HFFc6 (cell line): ENCODE measurements at places on chromosomes 1 and 21. TPM values are rescaled to one million over a fixed set of nuclear protein-coding genes. Genes with fewer than 3 reads are reported as not detected.

The PRAMEF11 gene
- not detected in 3 replicates for total RNA-seq

The PROK1 gene
- not detected in 3 replicates for total RNA-seq

The ESRRG gene
- not detected in 3 replicates for total RNA-seq

The THEM5 gene
- not detected in 2 replicates for total RNA-seq
